ENCODE measurements at places on chromosomes 13 and 19.

DNA sequence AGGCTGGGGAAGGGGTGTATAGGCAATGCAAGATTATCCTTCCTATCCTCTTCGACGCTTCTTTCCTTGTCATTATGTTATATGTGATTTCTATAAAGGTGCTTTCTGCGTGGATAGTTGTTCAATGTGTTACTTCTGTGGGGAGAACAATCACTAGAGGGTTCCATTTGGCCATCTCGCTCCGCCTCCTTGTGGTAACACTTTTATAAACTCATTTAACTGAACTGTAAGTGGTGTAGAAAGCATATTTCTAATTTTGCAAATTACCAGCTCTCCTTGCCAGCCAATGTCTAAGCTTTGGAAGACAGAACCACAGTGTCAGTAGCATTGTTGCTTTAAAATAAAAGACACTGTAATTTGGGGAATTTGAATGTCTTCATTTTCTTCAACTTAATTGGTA is 1093.7 kb upstream of the MIR17HG start:
- no peak for DNase-seq

DNA sequence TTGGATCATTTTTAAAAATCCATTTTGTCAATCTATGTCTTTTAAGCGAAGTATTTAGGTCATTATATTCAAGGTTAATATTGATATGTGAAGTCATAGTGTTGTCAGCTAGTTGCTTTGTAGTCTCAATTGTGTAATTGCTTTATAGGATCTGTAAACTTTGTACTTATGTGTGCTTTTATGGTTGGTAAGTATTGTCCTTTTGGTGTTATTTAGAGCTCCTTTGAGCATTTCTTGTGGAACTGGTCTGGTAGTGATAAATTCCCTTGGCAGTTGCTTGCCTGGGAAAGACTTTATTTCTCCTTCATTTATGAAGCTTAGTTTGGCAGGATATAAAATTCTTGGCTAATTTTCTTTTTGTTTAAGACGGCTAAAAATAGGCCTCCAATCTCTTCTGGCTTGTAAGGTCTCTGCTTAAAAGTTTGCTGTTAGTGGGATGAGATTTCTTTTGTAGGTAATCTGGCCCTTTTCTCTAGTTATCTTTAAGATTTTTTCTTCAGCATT is 368.8 kb downstream of the SPRY2 start:
- DNase-seq, result no peak

DNA sequence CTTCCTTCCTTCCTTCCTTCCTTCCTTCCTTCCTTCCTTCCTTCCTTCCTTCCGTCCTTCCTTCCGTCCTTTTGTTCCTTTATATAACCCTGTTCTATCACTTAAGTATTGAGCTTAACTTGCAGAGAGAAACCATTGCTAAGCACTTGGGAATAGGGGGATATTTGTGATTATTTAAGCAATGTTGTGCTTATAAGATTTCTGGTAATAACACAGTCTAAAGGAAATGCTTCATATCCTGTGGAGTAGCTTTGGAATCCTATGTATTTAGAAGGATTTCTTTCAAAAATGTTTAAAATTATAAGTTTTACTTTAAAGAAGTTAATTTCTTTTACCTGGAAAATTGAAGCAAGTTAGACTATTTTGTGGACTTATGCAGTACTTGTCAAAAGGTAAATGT is 209.8 kb downstream of the PCCA start:
- DNase-seq, result no peak

- peak; percentile 62 for DNase-seq
Observed at GRCh38 chr19:12166626-12167025, 3.7 kb downstream of the ZNF136 start.

GRCh38 chr19:48804496-48804895 is 6.3 kb downstream of the BCAT2 start:
- no peak for DNase-seq

GRCh38 chr19:52946322-52947310 is 16.1 kb downstream of the ZNF816 start:
- DNase-seq, result no peak

GRCh38 chr19:43575955-43576878 is 616 bp downstream of the PINLYP start:
- no peak for DNase-seq

- DNase-seq, result no peak
Observed at GRCh38 chr13:52454459-52454819, 839 bp upstream of the CKAP2 start.

DNA sequence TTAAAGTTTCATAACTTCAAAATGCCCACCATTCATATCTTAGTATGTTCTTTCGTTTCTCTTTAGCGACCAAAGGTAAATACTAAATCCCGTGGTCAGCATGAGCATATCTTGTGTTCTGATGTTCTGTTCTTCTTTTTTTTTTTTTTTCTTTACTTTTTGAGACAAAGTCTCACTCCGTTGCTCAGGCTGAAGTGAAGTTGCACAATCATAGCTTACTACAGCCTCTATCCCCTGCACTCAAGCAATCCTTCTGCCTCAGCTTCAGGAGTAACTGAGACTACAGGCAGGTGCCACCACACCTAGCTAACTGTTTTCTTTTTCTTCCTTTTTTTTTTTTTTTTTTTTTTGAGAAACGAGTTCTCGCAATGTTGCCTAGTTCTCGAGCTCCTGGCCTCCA is 60.9 kb upstream of the ATP12A start:
- DNase-seq, result no peak
